Hair follicle dermal papilla cell (primary cell): ENCODE measurements at places on chromosomes 1 and 21. TPM values are rescaled to one million over a fixed set of nuclear protein-coding genes. Genes with fewer than 3 reads are reported as not detected.

GJA9 gene
- under 0.01 and 0.12 TPM in 2 replicates for total RNA-seq

FOXD3 gene
- total RNA-seq = not detected in 2 replicates

ATP1A1 gene
- 134 and 146 TPM in 2 replicates for total RNA-seq

AMY2A gene
- total RNA-seq = not detected in 2 replicates

B3GALT2 gene
- 8.3 and 14.3 TPM in 2 replicates for total RNA-seq

UQCRHL gene
- 0.36 and 0.81 TPM in 2 replicates for total RNA-seq
